Left lung (tissue), 14 donors: ENCODE measurements at places on chromosomes 2 and 18.

GRCh38 chr18:76445741-76446232 lies 49.3 kb downstream of the ZNF516 start:
- H3K4me3 ChIP-seq, result no peak overlapping the region
- H3K27ac ChIP-seq, result no peak overlapping the region
- no peaks in the 10 kb centered on the region for H3K27me3 ChIP-seq
- H3K36me3 ChIP-seq, result peaks cover 27% of the 10 kb centered on the region

DNA sequence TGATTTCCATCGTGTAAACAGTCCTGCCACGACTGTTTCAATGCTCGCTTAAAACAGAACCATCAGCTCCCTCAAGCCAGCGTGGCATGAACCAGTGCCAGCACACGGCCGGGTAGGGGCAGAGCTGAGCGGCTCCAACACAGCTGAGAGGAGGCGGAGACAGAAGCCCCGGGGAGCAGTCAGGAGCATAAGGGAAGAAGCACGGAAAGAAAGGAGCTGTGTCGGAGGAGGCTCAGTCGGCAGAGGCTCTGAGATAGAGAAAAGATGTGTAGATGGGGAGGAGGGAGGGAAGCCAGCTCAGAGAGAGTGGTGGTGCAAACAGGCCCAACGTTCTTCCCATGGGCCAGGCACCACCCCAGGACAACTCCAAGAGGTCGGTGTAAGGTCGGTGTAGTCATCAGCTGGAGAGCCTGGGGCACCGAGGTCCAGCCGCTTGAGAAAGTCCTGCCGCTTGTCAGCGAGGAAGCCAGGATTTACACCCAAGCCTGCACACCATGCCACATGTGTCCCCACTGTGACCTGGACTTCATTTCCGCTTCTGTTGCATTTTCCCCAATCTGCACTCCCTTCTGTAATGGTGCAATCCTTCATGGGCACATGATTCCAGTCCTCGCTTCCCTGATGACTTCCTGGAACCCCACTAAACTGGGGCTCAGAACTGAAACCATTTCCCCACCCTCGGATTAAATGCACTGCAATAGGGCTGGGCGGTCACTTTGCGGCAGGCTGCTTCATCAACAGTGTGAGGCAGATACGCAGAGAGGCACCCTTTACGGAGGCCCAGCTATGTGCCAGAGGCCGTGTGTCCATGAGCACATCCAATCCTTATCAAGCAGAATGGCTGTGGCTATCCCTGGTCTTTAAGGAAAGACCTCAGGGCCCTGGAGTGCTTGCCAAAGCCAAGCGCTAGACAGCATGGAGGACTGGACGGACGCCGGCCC lies 43.5 kb downstream of the CYP27C1 start:
- no peak overlapping the region for H3K4me3 ChIP-seq
- peak; percentile 47 for DNase-seq
- no peaks in the 10 kb centered on the region for H3K36me3 ChIP-seq
- H3K4me1 ChIP-seq, result no peaks in the 10 kb centered on the region
- peak overlapping the region; percentile 58 for H3K27ac ChIP-seq
- H3K27me3 ChIP-seq, result no peaks in the 10 kb centered on the region

- peaks cover 56% of the 10 kb centered on the region for H3K4me1 ChIP-seq
- H3K4me3 ChIP-seq, result no peak overlapping the region
- peak overlapping the region; percentile 74 for H3K27ac ChIP-seq
- no peak for DNase-seq
- no peaks in the 10 kb centered on the region for H3K36me3 ChIP-seq
- no peaks in the 10 kb centered on the region for H3K27me3 ChIP-seq
These were observed 5.1 kb downstream of the SERPINB8 start for GRCh38 chr18:63974991-63975390.

DNA sequence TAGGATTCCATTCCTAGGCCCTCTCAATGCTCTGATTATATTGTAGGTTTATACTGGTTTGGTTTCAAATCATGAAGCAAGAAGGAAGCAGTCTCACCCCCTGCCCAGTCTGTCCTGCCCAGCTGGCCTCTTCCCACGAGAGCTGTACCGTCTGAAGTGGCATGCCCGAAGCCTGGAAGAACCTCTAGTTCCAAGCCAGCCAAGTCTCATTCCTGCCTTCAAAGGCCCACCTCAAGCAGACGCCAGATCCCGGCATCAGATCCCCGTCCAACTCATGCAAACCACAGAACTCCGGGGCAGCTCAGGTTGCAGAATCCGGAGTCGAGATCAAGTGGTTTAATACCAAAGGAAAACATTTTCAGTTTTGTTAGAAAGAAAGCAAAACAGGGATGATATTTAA lies 234.4 kb downstream of the LPIN1 start:
- no peak for DNase-seq
- no peaks in the 10 kb centered on the region for H3K27me3 ChIP-seq
- H3K36me3 ChIP-seq, result no peaks in the 10 kb centered on the region
- no peaks in the 10 kb centered on the region for H3K4me1 ChIP-seq
- no peak overlapping the region for H3K4me3 ChIP-seq
- no peak overlapping the region for H3K27ac ChIP-seq

DNA sequence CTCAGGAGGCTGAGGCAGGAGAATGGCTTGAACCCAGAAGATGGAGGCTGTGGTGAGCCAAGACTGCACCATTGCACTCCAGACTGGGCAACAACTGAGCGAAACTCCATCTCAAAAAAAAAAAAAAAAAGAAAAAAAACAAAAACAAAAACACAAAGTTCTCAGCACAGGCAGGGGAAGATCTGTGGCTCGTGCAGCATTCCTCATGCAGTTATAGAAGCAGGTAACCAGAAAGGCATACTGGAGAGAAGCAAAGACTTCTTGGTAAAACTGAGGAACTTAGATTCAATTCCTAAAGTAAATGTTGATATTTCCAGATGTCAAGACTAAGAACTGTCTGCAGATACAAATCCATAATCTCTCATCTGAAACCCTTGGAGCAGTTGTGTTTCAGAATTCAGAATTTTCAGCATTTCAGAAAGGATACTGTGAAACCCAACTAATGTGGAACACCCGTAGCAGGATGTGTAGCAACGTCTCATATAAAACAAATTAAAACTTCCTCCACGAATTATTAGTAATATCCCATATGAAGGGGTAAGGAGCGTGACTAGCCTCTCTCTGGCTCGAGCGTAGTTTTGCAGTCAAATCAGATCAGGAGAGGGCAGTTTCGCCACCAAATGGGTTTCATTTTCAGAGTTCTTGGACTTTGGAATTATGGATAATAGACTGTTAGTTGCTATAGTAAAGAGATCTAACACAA lies 13.2 kb upstream of the SLC25A52 start:
- H3K27ac ChIP-seq, result no peak overlapping the region
- H3K4me3 ChIP-seq, result no peak overlapping the region
- DNase-seq, result no peak
- H3K36me3 ChIP-seq, result no peaks in the 10 kb centered on the region
- no peaks in the 10 kb centered on the region for H3K4me1 ChIP-seq

DNA sequence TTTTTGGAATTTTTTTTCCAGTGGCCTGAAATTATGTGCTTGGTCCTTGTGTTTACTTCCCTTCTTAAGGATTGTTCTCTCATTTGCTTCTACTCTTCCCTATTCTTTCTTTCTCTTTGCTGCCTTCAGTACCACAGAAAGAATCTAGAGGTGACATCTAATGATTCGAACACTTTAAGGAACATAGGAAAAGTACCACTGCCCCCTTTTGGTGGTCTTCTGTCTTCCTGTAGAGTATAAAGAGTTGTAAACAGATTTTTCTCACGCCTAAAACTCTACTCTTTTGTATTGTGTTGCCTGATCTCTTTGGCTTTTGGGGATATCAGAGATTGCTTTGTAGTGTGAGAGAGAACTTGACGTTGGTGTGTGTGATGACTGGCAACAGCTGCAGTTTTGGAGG lies 7.0 kb upstream of the SCTR start:
- H3K27me3 ChIP-seq, result no peaks in the 10 kb centered on the region
- no peak overlapping the region for H3K27ac ChIP-seq
- no peaks in the 10 kb centered on the region for H3K36me3 ChIP-seq
- H3K4me1 ChIP-seq, result no peaks in the 10 kb centered on the region
- no peak for DNase-seq
- H3K4me3 ChIP-seq, result no peak overlapping the region

- H3K4me3 ChIP-seq, result no peak overlapping the region
- no peak for DNase-seq
- H3K4me1 ChIP-seq, result no peaks in the 10 kb centered on the region
- H3K27me3 ChIP-seq, result peaks cover 31% of the 10 kb centered on the region
These were observed 4.3 kb upstream of the TRPM8 start for GRCh38 chr2:233912691-233913423.
